ENCODE measurements at places on chromosomes 3 and 15.

DNA sequence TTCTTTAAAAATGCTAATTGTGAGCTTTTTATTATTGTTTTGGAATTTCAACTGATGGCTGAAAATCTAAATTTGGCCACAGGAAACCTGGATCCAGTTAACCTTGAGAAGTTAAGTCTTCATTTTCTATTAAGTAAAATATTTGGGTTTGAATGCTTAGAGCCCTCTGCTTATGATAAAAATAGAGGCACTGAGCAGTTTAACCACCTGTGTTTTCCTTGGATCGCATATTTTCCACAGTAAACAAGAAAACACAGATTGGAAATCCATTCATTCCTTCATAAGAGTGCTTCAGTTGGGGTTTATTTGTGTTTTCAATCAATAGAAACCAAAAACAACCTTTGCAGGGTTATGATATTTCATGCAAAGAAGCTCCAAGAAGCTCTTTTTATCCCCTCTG lies 77.2 kb upstream of the HES1 start:
- no peak for DNase-seq

- DNase-seq: no peak
These were observed 141.9 kb downstream of the BBX start for GRCh38 chr3:107664614-107665013.

DNA sequence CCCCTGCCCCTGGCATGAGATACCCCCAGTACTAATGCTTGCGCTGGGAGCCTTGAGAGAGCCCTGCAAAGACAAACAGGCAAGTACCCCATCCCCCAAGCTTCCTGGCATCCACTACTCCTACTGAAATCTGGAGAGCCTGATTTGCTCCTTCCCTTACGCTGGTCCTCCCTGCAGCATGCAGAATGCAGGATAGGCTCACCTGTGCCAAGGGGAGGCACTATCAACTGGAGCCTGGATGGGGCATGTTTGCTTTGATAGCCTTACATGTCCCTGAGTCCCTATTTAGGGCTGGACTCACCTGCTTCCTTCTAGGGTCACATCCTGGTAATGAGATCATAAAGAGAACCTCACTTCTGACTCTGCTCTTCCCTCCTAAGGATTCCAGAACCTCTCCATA lies 42.9 kb downstream of the RAB11A start:
- DNase-seq: no peak

DNA sequence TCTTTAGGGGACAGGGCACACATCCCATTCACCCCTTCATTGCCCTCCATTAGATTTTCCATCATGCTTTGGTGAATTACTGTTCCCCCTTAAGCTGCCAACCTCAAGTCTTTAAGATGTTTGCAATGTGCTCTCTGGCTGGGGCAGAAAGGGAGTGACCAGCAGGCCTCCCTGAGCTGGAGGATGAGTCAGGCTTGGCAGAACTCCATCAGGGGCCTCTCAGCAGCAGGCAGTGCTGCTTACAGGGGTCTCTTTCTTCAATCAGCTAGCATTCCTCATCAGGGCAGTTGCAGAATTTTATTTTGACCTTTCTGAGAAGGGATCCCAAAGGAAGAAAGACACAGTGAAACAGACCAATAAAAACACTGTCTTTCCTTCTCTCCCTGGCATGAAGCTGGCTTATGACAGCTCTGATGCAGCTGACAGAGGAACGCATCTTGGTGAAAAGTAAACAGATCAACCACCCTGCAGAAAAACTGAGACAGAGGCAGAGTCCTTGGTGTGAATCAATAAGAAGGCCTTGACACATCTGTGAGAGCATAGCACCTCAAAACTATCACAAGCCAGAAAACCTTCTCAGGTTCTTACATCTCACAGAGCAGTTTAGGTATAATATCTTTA lies 88.7 kb upstream of the MRPL3 start:
- DNase-seq: no peak

GRCh38 chr3:9736831-9737230 lies 5.3 kb downstream of the BRPF1 start:
- no peak for DNase-seq

GRCh38 chr3:194937144-194937543 lies 251.5 kb downstream of the FAM43A start:
- DNase-seq: no peak

- DNase-seq: no peak
These were observed 752.9 kb upstream of the ARPP21 start for GRCh38 chr3:34886443-34886842.

- no peak for DNase-seq
These were observed 172.3 kb upstream of the GPR149 start for GRCh38 chr3:154602241-154602640.
